ENCODE measurements at places on chromosomes 4 and X.

DNA sequence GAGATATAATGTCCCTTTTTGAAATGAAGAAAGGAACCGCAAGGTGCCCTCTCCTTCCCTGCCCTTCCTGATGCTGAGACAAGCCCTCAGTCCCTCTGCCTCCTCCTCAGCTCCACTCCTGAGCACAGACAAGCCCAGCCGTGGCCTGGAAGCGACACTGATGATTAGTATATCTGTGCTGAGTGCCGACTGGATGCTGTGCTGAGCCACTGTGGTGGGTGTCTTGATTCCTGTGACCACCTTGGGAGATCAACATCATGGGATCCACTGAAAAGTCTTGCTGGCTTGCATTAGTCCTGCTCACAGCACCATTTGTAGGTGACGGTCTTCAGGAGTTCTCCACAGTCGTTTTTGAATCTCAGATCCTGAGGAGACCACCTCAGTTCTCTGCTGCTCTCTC, 59.5 kb upstream of the HGFAC start:
- no peak for DNase-seq

DNA sequence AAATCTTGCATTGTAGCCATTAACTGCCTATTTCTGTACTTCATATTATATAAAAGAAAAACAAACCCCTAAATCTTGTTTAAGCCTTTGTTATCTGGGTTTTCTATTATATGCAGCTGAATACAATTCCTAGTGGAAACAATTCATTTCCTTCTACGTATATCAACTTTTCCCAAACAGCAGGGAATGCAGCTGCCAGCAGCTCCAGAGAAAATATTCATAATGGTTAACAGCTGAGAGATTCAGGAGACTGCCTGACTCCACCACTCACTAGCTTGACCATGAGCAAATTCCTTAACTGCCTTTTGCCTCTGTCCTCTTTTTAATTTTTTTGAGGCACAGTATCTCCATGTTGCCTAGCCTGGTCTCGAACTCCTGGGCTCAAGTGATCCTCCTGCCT, 146.2 kb downstream of the SPATA18 start:
- DNase-seq: no peak

- no peak for DNase-seq
These were observed 239.5 kb upstream of the GPC4 start for GRCh38 chrX:133654811-133655210.

GRCh38 chr4:159191989-159192388, 89.1 kb downstream of the RAPGEF2 start:
- DNase-seq: no peak

GRCh38 chr4:48299560-48299959, 29.9 kb upstream of the TEC start:
- DNase-seq: no peak

- no peak for DNase-seq
These were observed 38.7 kb downstream of the GABRA4 start for GRCh38 chr4:46954643-46955042.

DNA sequence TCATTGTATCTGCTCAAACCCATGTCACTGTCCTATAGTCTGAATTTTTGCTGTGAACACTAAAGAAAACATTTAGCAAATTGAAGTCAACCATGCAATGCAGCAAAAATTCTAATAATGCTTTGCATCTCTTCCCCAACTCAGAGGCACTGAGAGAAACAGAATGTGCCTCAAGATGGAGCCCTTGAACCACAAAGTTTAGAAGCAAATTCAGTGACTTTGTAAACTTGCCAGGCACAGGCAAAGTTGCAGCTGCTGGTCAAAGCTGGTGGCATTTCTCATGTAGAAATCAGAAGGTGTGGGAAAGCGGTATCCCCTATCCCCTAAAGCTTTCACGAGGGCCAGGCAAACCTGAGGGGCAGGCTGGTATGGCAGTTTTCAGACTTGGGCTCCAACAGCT, 121.7 kb upstream of the DIPK2B start:
- no peak for DNase-seq

DNA sequence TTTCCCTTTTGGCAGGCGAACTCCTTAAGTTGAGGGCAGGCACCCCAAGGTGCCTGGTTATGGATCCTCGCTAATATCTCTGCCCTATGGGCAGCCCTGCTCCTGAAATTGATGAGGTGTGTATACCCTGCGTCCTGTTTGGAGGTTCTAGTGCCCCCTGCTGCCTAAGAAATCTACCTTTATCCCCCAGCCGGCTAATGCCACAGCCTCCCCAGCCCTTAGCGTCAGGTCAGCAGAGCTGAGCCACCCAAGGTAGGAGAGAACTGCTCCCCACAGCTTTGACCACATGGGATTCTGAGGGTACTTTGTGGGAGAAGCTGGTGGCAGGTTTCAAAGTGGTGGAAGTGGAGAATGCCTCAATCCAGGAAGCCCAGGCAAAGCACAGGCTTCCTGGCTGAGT, 50.8 kb downstream of the ANAPC4 start:
- DNase-seq: no peak

GRCh38 chr4:53614591-53614990, 23.3 kb upstream of the LNX1 start:
- DNase-seq: no peak

DNA sequence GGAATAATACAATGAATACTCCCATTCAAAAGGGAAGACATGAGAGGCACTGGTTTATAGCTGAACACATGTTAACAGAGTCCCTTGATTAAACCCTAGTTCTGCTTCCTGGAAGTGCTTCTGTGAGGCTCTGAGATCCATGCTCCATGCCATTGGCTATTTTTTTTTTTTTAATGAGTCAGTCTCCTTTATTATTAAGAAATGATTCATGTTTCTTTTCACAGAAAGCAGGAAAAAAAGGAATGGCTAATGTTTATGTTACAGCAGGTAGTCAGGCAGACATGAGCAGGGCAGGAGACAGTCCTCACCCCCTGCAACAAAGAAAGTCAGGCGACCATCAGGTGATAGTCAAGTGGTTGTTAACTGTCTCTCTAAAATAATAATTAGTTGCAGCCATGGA, 598.7 kb downstream of the EPHA5 start:
- DNase-seq: no peak

DNA sequence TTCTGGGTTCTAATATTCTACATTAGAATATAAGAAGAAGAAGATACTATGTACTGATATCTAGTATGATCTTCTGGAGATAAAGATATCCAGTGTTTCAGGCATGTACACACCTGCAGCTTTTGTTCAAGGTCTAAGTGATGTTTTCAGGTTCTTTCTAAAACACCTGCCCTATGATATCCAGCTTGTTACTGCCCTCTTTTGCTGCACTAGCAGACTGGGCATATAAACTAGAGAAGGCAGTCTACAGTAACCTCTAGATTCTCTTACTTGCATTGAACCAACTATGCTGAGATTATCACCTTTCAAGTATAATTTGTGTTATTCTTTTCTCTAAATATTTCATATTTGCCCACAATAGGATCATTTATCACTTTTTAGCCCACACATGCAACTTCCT, 1.9 kb upstream of the FRYL start:
- no peak for DNase-seq

GRCh38 chrX:145654486-145654885, 163.1 kb upstream of the SLITRK2 start:
- no peak for DNase-seq

DNA sequence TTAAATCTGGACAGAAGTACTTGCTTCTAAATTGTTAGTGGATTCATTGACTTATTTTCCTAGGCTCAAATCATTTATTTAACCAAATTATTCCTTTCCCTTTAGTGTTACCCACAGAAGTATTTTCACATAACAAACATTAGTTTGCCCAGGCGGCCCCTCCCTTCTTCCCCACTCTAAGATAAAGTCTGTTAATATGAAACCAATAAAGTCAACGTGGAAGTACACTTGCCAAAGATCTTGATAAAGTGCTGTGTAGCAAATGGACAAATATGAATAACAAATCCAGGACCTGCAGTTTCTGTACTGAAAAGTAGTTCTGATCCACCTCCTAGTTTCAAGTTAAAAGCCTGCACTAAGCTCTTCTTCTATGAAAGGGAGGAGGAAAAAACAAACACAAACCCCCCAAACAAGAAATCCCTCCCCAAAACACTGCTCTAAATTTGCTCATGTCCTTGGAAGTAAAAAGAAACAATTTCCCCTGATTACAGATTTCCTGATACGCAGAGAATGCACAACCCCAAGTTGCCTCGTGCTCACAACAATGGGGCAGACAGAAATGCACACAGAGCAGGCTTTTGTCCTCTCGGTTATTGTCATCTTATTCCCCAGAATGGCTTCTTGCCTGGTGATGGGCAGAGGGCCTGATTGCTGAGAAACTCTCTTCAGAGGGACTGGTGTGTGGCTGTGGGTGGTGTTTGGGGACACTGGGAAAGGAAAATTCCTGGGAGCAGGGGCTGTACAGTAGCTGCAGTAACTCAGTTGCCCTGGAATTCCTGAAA, 23.2 kb downstream of the TMSB4X start:
- DNase-seq: no peak

- DNase-seq: no peak
These were observed 177.7 kb upstream of the MID1 start for GRCh38 chrX:10798041-10798440.

DNA sequence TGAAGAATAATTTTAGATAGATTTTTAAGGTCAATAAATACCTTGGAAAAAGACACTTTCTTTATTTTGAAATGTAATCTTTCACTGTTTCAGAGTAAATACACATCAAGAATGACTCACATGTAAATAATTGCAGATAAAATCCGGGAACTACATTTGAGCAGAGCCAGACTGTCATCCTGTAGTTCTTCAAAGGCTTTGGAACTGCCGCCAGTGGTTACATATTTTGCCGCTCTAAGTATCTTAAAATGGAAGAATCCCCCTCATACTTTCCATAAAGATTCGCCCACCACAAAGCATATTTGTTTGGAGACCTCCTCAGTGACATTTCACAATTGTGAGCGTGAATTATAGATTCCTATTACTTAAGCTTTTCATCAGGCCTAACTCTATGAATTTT, 607.8 kb upstream of the ZFP42 start:
- DNase-seq: no peak

- no peak for DNase-seq
These were observed 59.3 kb upstream of the UBQLN2 start for GRCh38 chrX:56503941-56504673.

DNA sequence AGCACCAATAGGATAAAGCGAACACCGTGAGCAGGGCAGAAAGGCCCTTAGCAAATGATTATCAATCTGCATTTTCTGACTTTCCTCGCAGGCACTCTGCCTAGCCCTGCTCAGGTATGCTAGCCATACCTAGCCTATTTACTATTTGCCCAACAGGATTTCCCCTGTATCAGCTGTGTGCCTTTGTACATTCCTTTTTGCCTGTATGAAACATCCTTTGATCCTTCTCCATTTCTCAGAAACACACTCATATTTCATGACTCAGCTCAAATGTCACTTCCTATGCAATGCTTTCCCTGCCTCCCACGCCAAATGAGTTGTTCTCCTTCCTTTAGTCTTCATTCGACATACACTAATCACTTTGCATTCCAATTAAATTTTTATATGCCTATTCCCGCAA, 37.2 kb downstream of the PCDH7 start:
- no peak for DNase-seq

GRCh38 chr4:177569434-177569833, 127.2 kb upstream of the AGA start:
- DNase-seq: no peak

DNA sequence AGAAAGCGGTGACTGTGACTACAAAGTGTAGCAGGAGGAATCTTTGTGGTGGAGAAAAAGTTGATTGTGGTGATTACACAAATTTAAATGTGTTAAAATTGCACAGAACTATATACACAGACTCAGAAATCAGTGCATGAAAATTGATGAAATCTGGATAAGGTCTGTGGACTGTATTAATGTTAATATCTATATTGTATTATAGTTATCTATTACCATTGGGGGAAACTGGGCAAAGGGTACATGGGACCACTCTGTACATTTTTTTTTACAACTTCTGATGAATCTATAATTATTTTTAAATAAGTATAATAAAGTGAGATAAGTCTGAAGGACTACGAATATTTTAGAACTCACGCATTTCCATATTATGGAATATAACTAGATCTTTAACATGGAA, 1.8 kb upstream of the JADE3 start:
- DNase-seq: no peak

- DNase-seq: no peak
These were observed 30.8 kb downstream of the EXOC1 start for GRCh38 chr4:55884093-55884850.

- no peak for DNase-seq
These were observed 140.6 kb upstream of the BANK1 start for GRCh38 chr4:101649790-101650515.

DNA sequence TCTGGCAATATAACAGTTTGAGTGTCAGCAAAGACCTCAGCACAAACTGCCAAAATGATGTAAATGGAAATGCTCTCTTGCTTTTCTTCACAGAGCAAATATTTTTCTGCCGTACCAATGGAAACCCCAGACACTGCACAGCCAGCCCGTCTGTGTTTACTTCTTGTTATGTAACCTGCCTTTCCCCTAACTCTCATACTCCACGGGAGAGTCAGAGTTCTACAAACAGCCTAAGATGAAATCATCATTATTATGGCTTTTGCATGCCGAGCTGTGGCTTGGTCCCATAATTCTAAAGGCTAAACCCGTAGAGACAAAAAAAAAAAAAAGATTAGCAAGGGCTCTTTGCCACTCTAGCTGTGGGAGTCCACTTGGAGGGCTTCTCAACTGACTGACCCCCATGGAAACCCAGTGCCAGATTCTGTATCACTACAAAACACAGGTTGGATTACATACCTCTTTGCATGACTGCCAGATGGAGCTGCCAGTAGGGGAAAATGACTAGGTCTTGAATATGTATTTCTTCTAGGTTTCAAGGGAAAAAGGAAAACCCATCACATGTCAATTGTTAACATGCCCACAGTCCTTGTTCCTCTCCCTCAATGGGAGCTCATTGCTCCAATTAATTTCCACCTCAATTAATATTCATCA, 197.2 kb upstream of the CNKSR2 start:
- DNase-seq: no peak

DNA sequence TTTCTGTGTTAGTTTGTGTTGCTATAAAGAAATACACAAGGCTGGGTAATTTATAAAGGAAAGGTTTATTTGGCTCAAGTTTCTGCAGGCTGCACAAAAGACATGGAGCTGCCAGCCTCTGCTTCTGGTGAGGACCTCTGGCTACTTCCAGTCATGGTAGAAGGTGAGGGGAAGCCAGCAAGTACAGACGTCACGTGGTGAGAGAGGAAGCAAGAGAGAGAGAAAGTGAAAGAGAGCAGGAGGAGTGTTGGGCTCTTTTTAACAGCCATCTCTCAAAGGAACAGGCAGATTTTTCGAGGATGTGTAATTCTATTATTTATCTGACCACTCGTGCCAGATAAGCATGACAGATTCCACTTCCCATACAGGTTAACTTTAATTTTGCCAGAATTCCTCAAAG, 1199.1 kb downstream of the ADGRL3 start:
- no peak for DNase-seq

DNA sequence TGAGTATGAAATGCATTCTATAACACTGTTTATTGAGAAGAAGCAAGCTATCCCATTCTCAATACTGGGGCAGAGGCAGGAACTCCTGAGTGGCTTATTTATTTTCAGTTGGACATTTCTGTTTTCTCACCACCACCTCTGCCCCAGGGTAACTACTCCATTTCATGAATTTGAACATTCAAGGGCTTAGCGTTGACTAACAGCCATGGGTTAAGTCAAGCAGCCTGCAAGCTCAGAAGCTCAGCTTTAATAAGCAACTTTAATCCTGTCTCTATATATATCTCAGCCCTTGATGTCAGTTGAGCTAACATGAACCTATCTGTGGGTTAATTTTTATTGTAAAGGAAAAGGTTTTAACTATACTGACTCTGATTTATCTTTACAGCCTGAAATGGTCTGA, 93.8 kb downstream of the MBNL3 start:
- no peak for DNase-seq
